Occipital lobe (tissue), 3 donors: ENCODE measurements at places on chromosomes 6 and 20. TPM values are rescaled to one million over a fixed set of nuclear protein-coding genes. Genes with fewer than 3 reads are reported as not detected.

Gene PLTP
- total RNA-seq, result 19.0 TPM

Gene AKAP7
- total RNA-seq, result 212 TPM

Gene BMP2
- 5.3 TPM for total RNA-seq

Gene C6orf52
- total RNA-seq, result 1.7 TPM

Gene NINL
- 18.4 TPM for total RNA-seq

Gene FAM184A
- 37.3 TPM for total RNA-seq
